ENCODE measurements at places on chromosomes 13 and 19. TPM values are rescaled to one million over a fixed set of nuclear protein-coding genes. Genes with fewer than 3 reads are reported as not detected.
A peak's percentile ranks its signal among the peaks of the same experiment; 100 is the strongest.

GRCh38 chr13:99353836-99354235 lies 46.6 kb upstream of the GPR183 start:
- no peak for DNase-seq

DNA sequence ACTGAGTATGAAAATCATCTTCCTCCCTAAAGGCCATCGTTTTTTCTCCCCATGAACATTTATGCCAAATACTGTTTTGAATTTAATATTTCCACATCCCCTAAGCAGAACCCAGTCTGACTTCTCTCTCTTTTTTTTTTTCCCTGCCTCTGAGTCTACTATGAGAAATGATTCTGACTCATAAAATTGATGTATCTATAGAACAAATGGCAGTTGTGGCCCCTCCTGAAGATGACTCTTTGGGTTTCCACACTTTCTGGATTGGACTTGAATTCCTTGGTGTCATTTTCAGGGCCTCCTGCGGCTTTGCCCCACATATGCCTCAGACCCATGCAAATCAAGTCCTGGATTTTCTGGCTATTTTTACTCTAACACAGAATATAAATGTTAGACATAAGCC lies 22.7 kb upstream of the NAXD start:
- no peak for DNase-seq

DNA sequence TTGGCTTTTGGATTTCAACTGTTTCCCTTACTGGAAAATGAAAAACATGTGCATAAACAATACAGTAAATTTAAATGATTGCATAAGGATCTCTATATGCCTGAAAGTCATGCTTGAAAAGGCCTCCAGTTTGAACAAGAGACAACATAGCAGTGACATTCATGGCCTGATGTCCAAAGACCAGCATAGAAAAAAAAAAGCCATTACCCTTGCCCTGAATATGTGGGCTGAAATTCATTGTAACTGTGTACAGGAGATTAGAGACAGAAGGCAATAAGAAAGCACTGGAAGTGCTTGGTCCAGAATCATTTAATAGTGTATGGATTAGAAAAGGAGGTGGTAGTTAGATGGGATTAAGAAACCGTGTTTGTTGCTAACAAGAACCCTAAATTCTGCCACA lies 15.4 kb downstream of the MIR17HG start:
- no peak for DNase-seq

DNA sequence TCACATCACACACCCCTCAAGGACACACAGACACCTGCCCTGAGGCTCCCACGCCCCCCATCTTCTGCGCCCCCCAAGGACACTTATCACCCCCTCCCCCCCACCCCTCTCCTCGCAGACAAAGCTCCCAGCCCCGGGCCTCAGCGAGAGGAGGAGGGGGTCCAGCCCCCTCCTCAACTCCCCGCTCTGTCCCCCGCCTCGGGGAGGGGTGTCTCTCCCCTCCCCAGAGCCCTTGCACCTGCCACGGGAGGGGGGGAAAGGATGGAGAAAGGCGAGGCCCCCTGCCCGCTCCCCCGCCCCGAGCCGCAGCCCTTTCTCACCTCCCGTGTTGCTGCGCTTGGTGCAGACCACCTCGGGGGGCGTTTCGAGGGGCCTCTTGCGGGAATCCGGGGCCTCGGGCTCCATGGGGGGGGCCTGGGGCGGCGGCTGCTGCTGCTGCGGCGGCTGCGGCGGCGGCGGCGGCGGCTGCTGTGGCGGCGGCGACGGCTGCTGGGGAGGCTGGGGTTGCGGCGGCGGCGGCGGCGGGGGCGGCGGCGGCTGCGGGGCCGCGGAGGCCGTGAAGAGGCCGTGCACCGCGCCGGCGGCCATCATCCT lies 621 bp downstream of the NOVA2 start:
- DNase-seq: no peak

- no peak for DNase-seq
These were observed 1.9 kb downstream of the ZNF493 start for GRCh38 chr19:21398851-21399250.

DNA sequence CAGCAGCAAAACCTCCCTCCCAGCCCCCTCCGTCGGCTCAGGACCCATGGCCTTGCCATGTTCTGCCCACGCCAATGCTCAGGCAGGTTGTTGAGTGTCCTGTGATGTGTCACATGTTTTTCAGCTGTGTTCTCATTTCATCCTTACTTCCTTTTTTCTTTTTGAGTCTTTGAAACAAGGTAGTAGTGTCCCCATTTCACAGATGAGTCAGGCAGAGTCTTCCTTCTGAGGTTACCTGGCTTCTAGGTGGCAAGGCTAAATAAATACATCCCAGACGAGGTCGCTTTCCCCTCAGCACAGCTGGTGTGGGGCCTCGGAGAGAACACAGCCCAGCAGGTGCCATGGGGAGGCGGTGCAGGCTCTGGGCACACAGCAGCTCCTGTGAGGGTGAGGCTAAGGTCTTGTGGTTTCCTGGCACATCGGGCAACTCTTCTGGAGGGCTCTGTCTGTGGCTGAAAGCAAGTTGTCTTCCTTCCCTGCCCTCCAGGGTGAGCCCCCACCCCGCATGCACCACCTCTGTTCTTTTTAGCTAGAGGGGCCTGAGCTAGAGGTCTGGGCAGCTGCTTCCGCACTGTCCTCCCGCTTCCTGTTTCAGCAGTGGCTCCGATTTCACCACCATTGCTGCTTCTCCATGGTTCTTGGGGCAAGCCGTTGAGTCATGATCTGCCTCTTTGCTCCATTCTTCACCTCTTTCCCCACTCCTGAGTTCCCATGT lies 15.1 kb downstream of the PRAM1 start:
- DNase-seq: no peak

DNA sequence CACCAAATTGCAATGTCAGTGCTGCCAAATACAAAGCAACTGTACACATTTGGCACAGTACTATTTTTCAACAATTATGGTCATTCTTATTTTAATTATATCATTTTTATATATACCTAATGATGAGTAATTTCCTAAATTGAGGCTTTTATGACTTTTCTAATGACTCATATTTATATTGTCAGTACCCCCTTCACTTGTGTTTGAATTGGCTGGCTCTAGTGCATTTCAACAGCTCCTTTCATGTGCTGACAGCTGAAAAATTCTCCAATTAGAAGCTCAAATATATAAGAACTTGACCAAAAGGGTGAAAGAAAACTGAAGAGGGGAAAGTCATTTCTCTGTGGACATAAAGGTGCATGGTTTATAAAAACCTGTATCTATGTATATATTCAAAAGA lies 263.3 kb downstream of the SLITRK1 start:
- no peak for DNase-seq

DNA sequence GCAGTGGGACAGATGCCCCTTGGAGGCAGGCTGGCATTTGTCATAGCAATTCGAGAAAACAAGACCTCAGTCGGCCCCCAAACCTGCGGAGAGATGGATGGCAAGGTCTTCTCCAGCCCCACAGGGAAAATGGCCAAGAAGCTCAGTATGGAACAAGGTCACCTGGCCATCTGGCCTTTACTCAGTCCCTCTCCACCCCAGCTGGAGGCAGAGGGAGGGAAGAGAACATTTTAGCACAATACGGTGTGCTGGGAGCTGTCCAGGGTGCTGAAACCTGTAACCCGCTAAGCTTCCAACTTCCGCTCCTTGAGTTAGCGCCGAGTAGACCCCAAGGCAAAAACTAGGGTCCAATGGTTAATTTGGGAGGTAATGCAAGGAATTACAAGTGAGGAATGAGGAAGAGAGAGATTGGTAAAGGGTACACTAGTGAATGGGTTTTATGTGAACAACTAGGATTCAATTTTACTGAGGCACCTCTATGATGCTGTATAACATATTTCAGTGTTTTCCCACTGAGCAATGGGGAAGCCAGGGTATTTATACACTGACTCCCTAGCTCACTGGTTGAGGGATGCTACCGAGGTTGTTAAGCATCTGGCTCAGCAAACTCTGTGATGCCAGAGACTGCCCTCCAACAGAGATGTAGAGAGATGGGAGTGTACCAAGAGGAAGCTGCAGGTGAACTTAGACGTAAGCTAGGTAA lies 64.3 kb downstream of the CACNA1A start:
- DNase-seq: no peak

DNA sequence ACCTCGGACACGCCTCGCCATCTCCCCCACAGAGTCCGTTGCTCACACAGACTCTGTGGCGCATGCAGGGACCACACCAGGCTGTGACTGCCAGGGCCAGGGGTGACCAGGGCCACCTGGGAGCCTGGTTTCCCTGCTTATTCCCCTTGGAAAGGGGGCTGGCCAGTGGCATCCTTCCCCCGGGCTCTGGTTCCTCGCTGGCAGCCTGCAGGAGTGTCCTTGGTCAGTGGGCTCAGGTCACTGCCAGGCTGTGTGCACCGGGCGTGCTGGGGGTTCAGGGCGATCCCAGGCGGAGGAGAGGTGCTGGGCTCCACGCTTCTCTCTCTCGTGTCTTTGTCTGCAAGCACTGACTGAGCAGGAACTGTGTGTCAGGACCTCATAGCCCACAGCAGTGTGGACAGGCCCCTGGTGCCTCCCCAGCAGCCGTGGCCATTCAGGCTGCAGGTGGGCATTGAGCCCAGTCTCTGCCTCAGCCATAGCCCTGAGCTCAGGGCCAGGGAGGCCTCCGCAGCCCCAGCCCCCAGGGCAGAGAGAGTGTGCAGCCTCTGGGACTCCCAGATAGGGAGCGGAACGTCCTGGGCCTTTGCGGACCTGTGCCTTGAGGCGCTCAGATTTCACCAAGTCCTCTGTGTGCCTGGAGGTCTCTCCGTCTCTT lies 6.5 kb downstream of the PIAS4 start:
- DNase-seq: no peak

DNA sequence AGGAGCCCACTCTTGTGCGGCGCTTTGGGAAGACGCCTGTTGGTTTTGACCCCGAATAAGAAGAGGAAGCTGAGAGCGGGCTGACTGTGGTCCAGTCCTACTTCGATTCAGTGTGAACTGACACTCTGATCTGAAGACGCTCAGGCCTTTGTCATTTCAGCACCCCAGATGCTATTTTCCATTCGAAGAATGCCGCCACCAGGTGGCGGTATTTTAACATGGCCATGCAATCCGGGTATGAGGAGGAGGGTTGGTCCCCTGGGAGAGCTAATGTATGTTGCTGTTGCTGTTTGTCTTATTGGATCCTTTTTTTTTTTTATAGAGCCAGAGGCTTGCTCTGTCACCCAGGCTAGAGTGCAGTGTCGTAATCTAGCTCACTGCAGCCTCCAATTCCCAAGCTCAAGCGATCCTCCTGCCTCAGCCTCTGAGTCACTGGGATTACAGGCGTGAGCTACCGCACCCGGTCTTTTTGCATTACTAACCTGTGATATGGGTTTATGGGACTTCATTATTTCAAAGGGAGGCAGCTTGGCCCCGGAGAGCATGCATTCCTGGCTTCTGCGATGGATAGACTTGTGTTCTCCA lies 803 bp upstream of the TIMM44 start:
- peak; percentile 98 for DNase-seq

GRCh38 chr19:45768984-45769782 lies at the start of gene SIX5:
TSS of gene SIX5 (minus strand) at chr19:45769252. CDS start at chr19:45768844, 408 bp downstream.
- peak; percentile 96 for DNase-seq

- DNase-seq: no peak
These were observed 99.0 kb upstream of the MCF2L start for GRCh38 chr13:112870051-112870331.

GRCh38 chr13:48615049-48615448 lies 38.7 kb upstream of the CYSLTR2 start:
- DNase-seq: no peak

- DNase-seq: no peak
These were observed 93.4 kb downstream of the ABCC4 start for GRCh38 chr13:95207769-95208366.

DNA sequence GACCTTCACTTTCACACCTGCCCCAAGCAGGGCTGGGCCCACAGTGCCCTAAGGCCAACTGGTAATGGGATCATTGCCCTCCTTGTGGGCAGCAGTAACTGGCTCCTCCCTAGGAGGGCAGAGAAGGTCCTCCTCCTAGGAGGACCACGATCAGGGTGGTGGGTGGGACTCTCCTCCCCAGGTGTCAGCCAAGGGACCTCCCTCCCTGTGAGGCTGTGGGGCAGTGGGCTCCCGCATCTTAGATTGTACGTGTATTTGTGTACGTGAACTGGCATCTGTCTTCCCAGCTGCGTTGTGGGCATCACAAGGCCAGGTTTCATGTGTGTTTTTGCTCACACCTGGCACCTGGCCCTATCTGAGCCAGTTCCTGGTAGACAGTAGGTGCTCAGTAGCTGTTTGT lies 111.8 kb downstream of the SOX1 start:
- no peak for DNase-seq

DNA sequence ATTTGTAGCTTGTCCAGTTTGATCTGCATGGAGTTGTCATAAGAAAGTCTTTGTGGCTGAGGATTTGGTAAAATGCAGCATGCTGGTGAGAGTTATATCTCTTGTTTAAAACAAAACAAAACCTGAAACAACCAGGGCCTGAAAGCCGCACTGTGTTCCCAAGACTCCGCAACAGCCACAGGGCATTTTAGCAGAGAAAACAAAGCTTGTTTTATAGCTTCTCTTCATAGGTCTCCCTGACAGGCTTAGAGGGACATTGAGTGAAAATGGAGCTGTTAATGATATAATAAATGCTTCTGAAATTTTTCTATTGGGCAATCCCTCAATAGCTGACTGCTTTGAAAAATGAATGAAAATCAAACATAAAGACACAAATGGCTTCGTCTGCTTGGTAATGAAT lies 148.7 kb upstream of the RNF113B start:
- DNase-seq: no peak

DNA sequence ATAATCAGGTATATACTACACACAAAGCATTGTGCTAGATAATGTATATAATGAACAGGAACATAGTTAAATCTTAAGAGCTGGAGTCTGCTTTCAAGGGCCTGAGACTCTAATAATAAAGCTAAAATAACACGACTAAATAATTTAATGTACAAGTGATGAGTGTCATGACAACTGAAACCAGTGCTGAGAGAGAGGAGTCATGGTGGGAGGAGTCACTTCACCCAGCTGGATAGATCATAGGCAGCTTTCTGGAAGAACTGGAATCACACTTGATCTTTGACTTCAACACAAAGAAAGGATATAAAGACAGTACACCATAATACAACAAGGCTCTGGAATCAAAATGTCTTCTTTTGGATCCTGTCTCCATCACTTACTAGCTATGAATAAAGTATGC lies 7.1 kb downstream of the RBM26 start:
- no peak for DNase-seq

DNA sequence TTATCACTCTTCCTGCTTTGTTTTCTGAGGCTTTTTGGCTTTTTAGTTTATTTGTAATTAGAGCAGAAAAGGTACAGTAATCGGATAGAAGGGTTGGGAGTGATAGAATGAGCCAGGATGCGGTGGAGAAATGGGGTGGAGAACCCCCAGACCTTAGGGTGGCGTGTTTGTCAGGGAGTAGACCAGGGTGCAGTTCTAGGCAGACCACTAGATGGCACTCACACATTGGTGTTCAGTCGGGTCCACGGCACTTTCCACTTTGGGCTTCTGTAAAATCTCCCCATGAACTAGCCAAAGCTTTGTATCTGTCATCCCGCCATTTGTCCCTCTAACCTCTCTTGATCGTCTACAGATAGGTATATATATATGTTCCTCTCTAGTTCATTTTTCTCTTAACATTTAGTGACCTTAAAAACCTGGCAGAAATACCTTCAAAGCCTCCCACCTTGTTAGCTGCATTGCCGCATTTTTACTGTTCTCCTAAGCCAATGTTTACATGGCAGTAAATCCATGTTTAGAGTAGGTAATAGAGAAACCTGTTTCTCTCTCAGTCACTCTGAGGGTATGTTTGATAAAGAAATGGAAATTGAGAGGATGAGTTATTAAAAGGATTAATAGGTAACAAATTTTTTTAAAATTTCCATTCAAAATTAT lies 154.9 kb downstream of the TM9SF2 start:
- DNase-seq: peak; percentile 87

- no peak for DNase-seq
These were observed 16.9 kb downstream of the UBAC2 start for GRCh38 chr13:99217461-99218110.

FGF9 gene
- total RNA-seq: 0.48 TPM

TTC9B gene
- total RNA-seq: 0.28 TPM

PLPPR2 gene
- total RNA-seq: 30.6 TPM

RDH8 gene
- total RNA-seq: not detected

RNF17 gene
- total RNA-seq: 0.28 TPM

Measured in omental fat pad (tissue), 4 donors.